ENCODE measurements at places on chromosomes 16 and 17. TPM values are rescaled to one million over a fixed set of nuclear protein-coding genes. Genes with fewer than 3 reads are reported as not detected.

NPIPA5 gene
- 19.9 TPM for total RNA-seq

HOXB5 gene
- 2.4 TPM for total RNA-seq

DNA sequence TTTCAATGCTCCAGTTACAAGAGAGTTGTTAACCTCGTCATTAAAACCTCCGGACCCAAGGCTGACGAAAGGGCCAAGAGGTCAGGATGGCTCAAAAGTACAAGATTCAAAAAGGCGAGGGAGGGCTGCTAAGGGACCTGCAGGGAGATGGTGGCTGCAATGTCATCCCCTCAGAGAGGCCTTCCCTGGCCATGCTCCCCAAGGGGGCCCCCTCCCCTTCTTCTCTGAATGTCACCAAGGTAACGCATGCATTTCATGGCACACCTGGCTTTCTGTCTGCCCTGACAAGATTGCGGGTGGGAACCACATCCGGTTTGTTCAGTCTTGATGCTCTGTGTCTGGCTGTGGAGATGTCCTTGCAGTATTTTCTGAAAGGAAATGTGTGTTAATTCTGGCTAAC is 89.9 kb downstream of the C16orf78 start:
- DNase-seq: peak; percentile 49

DNA sequence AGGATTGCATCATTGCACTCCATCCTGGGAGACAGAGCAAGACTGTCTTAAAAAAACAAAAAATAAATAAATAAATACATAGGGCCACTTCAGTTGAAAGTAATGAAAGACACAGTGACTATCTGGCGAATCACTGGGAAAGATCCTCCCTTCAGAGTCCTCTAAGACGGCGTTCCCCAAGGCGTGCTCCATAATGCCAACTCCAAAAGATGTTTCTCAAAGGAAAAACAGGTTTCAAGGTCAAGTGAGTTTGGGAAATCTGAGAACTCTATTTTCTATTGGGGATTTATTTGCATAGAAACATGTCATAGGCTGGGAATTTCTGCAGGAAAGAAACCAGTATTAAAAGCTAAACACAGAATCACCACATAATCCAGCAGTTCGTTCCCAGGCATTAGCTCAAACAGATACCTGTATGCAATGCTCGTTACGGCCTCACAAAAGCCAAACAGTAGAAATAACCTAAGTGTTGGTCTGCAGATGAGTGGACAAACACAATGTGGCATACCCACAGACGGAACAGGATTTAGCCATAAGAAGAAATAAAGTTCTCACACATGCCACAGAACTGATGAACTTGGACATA is 7.9 kb downstream of the KLHDC4 start:
- no peak for DNase-seq

GRCh38 chr17:27424941-27425340 is 31.3 kb upstream of the KSR1 start:
- DNase-seq: no peak

DNA sequence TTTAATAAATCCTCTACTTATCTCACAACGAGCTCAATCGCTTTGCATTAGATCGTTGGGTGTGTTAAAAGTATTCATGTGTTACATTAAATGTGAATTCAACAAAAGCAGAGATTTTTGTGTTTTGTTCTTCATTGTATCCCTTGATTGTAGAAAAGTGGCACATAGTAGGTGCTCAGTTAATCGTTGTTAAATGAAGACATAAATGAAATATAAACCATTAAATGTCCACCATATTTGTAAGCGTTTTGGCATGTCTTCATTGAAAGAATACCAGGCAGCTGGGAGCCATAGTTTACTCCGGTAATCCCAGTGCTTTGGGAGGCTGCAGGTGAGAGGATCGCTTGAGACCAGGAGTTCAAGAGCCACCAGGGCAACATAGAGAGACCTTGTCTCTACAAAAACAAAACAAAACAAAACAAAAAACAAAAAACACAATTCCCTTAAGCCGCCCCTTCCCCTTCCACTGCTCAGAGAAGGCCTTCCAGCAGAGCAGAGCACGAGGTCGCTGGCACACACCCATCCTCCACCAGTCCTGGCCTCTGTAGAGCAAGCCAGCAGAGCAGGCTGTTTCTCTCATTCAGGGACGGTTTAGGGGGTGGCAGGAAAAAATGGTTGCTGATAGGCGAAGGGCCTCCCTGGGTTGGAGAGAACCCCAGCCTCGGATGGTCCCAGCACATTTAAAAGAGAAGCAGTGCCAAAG is 673 bp upstream of the CHD9 start:
- DNase-seq: peak; percentile 73

- DNase-seq: no peak
Measured at GRCh38 chr17:62592341-62593099, 35.0 kb upstream of the MRC2 start.

GRCh38 chr17:7951143-7951792 is 19.3 kb downstream of the CNTROB start:
- DNase-seq: no peak

DNA sequence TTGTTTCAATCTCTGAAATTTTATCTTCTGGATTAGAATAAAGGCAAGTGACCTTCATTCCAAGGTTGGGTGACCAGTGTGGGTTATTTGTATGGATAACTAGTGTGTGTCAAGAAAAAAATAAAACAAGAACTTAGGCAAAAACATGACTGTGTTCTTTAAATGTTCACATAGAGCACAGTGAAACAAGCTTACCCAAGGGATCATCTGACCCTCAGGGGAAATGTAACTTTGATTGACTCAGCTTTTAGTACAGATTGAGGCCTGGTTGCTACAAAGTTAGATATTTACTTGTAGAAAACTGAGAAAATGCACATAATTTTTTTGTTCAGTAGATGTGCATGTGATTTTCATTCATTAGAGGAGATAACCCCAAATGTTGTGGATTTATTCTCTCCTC is 6.7 kb downstream of the CACNG3 start:
- DNase-seq: no peak

DNA sequence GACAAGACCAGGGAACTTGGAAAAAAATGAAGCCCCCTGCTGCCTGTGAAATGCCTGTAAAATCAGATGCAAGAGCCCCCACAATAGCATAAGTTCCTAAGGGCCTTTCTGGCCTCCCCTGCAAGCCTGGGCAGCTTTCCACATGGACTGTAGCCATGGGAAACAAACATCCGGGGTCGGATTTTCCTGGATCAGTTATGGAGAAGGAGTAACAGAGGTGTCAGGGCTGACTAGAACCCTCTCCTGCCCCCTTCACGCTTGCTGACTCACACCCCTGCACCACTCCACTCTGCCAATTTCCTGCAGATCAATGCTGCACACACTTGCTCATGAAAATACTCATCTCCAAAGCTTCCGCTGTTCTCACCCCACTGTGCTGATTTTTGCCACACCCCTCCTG is 258.6 kb downstream of the CBLN1 start:
- DNase-seq: no peak

- DNase-seq: no peak
Measured at GRCh38 chr17:36529121-36529520, 5.5 kb downstream of the MYO19 start.

DNA sequence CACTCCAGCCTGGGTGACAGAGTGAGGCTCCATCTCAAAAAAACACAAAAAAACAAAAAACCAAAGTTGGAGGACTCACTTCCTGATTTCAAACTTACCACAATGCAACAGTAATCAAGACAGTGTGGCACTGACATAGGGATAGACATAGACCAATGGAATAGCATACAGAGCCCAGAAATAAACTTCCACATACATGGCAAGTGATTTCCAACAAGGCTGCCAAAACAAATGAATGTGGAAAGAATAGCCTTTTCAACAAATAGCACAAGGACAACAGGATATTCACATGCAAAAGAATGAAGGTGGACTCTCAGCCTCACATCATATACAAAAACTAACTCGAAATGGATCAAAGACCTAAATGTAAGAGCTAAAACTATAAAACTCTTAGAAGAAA is 36.8 kb upstream of the RASD1 start:
- no peak for DNase-seq

DNA sequence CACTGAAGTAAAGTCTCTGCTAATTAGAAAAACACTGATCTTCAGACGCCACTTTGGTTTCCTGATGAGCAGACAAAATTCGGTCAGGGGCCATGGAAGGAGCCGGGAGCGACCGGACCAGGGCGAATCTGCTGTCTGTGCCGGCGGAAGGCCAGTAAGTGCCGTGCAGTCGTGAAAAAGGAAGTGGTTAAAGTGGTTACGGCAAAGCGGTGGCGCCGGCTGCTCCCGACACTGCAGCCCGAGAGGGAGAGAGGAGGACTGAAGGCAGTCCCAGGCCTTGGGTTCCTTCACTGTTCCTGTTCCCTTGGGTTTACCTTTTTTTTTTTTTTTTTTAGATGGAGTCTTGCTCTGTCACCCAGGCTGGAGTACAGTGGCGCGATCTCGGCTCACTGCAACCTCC is 17.3 kb upstream of the HEXD start:
- no peak for DNase-seq

DNA sequence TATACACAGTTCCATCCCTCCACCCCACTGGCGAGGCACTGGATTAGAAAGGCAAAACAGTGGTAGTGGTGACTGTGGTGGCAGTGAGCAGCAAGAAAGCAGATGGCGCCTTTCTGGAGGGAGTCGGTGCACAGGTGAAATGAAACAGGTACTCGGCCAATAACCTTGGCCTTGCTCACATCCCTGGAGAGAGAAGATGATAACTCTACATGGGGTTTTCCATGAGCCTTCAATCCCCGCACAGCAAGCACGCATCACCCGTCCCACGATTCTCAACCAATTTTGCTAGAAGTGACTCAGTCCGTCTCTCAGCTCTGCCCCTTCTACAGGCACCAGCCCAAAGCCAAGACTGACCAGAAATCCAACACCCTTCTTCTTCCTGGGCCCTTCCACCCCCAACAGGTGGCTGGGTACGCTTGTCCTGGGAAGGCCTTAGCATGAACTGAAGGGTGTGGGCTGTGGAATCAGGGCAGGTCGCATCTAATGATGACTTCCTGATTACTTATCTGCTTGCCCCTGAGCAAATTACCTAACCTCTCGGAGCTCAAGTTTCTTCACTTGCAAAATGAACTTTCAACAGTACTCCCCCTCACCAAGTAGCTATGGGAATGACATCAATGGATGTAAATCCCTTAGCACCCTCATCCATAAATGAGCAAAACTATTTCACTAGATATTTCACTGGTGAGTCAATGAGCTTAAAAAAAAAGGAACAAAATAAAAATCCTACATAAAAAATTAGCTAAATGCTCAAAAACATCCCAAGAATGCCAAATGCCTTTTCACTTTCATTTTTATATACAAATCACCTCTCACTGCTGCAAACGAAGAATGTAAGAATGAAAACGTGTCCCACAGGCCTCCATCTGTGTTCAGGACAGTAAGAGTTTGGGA is 18.0 kb downstream of the XPO6 start:
- no peak for DNase-seq

DNA sequence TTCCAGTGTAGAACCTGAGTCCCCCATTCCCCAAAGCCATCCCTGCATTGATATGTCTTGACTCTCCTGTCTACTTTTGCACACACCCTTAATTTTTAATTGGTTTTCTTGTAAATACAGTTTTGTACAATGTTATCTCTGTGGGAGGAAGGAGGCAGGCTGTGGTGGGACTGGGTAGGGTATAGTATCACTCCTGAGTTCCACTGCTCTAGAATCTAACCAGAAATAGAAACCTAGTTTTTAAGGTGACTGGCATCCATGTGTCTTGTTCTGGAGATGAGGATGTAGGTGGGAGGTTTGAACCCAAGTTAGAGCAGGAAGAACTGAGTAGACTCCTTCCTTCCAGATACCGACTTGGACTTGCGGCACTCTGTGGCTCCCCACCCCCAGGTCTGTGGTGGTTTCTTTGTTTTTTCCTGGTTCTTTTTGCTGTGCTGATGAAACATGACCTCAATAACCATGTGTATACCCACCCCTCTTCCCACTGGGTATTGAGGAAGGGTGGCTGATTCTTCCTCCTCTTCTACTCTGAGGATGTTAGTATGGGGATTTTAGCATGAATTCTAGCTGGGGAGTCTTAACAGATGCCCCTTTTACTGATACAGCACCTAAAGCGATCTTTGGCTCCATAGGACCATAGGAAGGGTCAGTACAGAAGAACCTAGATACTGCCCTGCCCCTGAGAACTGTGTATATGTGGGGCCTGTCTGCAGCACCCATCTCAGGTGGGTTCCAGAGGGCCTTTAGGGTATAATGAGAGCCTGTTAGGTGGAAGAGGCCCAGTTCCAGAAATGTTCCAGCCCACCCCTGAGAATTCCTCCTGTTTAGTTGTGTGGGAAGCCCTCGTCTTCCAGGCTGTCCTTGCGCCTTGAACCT is 48.7 kb downstream of the SF3B3 start:
- peak; percentile 38 for DNase-seq
